ENCODE measurements at places on chromosomes 5 and 9.

GRCh38 chr9:76893395-76893932, 12.4 kb downstream of the PRUNE2 start:
- DNase-seq: no peak

- DNase-seq: no peak
Observed at GRCh38 chr5:106648401-106648800, 1022.3 kb downstream of the EFNA5 start.

DNA sequence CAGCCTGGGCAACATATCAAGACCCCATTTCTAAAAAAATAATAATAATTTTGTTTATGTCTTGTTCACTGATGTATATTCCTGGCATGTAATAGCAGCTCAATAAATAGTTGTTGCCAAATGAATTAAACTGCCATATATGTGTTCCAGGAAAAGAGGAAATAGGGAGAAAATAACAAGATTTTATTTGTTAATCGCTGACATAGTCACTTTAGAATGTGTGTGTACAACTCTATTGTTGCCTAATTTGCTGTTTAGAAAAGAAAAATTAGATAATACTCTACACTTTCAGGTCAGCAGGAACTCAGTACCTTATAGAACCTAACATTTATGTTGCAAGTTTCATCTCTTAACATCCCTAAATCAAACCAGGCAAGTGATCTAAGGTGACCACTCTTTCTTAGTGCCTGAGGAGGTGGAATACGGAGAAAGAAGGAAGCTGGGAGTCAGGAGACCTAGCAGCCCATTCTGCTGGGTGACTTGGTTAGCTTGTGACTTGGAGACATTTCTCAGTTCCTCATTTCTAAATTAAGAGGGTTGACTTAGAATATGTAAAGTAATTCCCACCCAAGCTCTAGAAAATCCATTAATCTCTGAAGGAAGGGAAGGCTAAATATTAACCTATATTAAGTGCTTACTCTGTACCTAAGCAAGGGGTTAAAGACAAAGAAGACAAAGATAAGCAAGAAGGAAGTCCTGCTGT, 110.3 kb upstream of the IQGAP2 start:
- DNase-seq: no peak

DNA sequence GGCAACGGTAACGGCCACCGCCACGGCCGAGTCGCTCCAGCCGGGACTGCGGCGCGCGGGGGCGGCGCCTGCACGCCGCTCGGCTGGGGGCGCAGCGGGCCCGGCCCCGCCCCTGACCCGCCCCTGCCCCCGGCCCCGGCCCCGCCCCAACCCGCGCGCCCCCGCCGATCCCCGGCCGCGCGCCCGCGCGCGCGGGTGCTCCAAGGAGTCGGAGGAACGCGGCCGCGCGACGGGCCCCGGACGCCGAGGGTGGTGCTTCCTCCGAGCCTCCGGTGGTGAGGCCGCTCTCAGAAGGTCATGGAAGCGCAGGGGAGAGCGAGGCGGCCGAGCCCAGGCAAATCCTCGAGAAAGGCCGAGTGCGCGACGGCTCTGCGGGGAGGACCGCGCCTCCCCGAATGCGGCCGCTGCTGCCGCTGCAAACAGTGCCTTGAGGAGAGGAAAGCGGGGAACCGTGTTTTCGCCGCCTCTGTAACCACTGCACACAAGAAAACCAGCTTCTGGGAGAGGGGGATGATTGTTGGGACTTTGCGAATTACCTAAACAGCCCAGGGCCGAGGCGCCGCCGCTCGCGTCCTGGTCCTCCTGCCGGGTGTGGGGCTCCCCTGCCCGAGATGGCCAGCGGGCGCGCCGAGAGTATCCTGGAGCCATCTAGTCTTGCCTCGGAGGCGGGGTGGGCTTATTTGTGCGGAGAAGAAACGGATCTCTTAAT, at the start of gene LIFR:
Gene LIFR, minus strand, starts transcription at position 48 of the 709 bp plus-strand sequence. CDS start 25,999 bp downstream, outside the sequence.
- no peak for DNase-seq

GRCh38 chr5:43105369-43106289, 15.1 kb upstream of the ZNF131 start:
- DNase-seq: peak; percentile 80

DNA sequence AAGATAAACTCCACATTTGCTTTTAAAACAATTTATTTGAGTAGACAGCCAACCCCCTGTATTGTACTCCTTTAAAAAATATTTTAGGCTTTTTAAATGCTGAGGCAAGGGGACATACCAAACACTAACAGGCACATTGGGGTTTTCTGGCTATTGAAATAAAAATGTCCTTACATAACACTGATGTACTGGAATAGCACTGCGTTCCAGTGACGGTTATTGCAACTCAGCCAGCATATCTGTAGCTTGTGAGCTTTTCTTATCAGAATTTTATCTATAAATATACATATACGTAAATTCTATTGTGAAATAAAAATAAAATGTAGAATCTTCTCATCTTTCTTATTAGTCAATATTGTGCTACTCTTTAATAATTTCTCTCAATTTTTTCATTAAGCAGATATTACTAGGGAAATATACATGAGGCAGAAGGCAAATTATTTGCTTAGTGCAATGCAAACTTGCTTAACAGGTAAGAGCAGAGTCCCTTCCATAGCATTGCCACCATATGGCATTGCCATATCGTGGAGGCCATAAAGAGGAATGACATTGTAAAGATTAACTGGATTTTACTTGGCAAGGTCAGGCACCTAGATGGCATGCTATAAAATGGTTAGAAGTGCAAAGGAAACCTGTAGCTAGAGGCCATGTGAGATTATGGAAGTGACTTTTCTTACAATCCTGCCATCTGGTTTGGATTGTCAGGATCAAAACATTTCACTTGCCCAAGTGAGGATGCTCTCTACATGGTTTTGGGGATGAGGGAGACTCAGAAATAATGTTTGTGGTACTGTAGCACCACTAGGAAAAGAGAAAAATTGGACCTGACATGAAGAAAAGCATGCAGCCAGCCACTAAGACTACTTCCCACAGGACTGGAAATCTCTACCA, 94.8 kb upstream of the CDKN2B start:
- no peak for DNase-seq

DNA sequence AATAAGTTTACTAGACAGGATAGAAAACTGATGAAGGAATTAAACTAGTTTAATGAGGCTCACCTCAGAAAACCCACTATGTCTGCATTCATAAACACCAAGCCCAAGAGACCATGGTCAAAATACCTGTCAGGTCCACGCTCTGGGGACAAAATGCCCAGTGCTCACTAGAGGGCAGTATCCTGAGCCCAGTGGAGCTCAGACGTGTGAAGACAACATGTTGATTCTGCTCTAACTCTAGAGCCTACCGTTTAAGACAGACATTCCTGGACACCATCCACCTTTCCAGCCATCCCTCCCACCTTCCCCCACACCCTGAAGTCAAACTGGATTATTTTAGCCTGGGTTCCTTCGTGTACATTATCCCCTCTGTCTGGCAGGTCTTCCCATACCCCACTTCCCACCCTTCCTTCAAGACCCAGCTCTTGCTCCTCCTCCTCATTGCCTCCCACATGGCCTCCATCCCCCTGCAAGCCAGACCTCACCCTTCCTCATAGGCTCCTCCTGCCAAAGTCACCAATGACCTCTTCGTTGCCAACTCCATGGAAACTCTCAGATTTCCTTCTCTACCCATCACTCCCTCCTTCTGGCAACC, 142.3 kb upstream of the FSTL4 start:
- no peak for DNase-seq

DNA sequence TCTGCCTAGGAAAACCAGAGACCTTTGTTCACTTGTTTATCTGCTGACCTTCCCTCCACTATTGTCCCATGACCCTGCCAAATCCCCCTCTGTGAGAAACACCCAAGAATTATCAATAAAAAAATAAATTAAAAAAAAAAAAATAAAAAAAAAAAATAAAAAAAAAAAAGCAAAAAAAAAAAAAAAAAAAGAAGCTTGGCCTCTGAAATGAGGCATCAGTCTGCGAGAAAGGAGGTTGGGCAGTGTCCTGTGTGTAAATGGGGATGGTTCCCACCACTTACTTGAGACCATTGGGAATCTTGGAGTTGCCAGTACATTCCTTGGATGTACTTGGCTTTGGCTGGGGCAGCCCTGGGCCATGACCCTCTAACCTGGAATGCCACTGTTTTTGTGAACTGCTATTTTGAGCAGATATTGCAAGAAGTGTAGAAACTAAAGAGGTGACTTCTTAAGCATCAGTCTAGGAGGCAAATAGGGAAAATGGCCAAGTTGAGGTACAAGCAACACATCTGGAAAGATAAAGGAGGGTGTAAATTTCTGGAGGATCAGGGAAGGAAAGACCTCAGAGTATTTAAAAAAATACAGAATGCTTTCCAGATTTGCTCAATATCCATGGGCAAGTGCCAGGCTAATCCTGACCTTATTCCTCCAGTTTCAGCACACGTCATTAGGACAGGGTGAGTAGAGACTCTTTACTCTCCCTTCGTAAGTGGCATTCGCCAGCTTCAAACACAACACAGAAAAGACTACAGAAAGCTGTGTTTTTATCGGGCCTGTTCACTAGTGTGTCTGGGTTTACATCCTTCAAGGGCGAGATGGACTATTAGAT, 58.1 kb downstream of the HSPA4 start:
- no peak for DNase-seq

GRCh38 chr9:96020792-96021550, 145.5 kb downstream of the ERCC6L2 start:
- peak; percentile 37 for DNase-seq

- DNase-seq: no peak
Observed at GRCh38 chr9:135478191-135478590, 1.4 kb upstream of the PPP1R26 start.

DNA sequence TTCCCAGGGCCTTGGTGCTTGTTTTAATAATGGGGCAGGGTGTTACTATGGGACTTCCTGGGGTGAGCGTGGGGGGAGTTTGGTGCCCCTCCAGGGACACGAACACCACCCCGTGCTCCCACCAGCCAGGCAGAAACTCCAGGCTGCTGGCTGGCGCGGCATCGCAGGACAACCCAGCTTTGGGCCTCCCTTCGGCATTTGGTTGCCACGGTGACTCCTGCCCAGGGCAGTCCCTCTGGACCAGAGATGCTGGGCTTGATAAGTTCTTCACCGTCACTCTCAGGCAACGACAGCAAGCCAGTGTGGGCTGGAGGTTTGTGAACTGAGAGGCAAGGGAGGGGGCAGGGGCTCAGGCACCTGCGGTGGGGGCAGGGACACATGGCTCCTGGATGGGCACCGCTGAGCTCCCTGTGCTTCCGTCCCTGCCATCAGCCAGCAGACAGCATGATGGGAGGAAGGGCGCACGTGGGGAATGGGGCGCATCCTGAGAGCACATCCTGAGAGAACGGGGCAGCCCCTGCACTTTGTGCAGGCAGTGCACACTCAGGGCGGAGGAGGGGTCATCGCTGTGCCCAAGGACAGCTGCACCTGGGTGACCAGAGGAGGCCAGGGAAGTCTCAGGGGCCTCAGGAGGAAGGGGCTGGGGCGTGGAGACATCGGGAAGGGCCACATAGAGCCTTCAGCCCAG, 116.4 kb downstream of the RXRA start:
- DNase-seq: no peak

DNA sequence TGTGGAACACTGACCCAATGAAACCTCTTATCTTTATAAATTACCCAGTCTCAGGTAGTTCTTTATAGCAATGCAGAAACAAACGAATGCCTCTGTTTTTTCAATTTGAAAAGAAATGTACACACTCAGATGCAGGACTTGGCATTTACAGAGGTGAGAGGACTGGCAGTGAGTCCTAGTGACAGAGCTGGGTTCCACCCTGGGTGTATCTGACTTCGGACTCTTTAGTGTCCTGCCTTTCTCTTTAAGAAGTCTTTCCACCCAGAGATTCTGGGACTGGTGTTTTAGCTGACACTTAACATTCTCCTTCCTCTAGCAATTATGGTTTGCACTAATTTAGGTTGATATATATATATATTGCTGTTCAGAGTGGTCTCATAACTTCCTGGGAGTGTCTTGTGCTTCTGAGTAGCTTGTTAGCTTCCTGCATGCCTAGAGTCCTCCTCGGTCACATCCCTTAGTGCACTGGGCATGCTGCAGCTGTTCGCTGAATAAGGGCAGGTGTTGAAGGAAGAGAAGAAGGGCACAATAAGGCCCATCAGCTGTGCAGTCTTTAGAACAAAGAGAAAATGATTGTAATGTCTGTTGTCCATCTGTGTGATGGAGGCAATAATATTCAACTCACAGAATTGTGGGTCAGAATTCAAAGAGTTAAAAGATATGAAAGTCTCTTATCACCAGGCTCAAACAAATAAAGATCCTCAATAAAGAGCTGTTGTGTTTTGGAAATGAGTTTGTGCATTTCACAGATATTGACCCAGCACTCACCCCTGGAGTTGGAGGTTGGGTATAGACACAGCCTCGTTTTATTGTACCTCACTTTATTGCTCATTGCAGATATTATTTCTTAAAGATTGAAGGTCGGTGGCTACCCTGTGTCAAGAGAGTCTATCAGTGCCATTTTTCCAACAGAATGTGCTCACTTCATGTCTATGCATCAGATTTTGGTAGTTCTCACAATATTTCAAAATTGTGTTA, 187.1 kb downstream of the TRIM32 start:
- no peak for DNase-seq

GRCh38 chr5:68381060-68381459, 165.5 kb downstream of the PIK3R1 start:
- DNase-seq: no peak

GRCh38 chr5:36660397-36661049, 54.1 kb downstream of the SLC1A3 start:
- no peak for DNase-seq

All from stimulated activated CD4-positive, alpha-beta T cell treated with anti-CD3 and anti-CD28 coated beads, Interleukin-15, amount 100 ng/mL, for 1 hour (primary cell).